ENCODE measurements at places on chromosomes 6 and 20. TPM values are rescaled to one million over a fixed set of nuclear protein-coding genes. Genes with fewer than 3 reads are reported as not detected.

GRCh38 chr6:80179695-80180094 lies 73.2 kb downstream of the BCKDHB start:
- DNase-seq = no peak

- DNase-seq = no peak
Measured at GRCh38 chr20:34875642-34876405, 588 bp upstream of the ACSS2 start.

DNA sequence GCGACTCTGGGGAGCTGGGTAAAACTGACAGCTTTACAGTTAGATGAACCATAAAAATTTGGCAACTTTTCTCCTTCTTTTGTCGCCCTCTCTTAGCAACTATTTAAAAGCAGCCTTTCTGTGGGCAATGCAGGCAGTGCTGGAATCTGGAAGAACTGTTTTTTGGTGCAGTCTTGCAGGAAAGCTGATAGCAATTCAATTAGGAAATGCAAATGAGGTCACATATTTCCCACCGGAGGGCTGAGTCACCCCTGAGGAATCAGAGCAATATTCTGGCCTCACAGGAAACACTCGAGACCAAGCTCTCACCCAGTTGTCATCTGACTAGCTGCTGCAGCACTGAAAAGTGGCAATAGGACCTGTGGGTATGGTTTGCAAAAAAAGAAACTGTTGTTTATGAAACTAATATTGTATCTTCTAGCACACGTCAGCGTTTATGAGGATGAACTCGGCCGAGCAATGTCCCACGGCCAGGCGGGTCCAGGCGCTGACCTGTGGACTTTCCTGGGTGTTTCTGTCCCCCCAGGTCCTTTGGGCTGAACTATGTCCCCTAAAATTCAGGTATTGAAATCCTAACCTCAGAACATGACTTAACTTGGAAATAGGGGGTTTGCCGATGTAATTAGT lies 312.3 kb downstream of the TAF4 start:
- DNase-seq = peak; percentile 57

Gene DLL1
- 3.9 TPM for total RNA-seq

DNA sequence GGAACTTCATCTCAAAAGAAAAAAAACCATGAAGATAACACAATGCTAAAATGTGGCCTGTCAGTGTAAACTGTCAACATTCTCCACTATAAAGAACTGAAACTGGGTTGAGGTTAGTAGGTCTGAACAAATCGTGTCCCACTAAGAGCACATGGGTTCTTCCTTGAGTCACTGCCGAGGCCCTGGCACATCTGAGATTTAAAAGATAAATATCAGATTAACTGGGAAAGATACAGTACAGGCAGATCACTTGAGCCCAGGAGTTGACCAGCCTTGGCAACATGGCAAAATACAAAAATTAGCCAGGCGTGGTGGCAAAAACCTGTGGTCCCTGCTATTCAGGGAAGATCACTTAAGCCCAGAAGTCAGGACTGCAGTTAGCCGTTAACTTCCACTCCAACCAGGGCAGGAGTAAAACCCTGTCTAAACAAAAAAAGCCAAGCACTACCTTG lies 5.6 kb downstream of the EEF1A1 start:
- DNase-seq = no peak

DNA sequence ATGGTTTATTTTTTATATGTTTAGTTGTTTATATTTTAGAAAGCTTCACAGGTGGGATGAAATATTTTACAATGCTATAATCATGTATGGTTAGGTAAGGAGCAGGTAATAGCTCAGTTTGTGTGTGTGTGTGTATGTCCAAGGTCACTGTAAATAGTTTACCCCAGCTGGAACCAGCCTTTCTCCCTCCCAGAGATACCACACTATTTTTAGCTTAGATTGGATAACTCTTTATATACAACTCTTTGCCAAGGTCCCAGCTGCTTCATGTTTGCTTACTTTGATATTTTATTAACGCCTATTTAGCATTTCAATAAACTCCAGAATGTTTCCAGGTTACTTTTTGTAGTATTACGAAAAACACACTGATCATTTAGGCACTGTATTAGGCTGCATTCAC lies 1.8 kb upstream of the PEX7 start:
- no peak for DNase-seq

- no peak for DNase-seq
Measured at GRCh38 chr6:134233180-134233955, 84.5 kb downstream of the SGK1 start.
